ENCODE measurements at places on chromosomes 16 and 17.

DNA sequence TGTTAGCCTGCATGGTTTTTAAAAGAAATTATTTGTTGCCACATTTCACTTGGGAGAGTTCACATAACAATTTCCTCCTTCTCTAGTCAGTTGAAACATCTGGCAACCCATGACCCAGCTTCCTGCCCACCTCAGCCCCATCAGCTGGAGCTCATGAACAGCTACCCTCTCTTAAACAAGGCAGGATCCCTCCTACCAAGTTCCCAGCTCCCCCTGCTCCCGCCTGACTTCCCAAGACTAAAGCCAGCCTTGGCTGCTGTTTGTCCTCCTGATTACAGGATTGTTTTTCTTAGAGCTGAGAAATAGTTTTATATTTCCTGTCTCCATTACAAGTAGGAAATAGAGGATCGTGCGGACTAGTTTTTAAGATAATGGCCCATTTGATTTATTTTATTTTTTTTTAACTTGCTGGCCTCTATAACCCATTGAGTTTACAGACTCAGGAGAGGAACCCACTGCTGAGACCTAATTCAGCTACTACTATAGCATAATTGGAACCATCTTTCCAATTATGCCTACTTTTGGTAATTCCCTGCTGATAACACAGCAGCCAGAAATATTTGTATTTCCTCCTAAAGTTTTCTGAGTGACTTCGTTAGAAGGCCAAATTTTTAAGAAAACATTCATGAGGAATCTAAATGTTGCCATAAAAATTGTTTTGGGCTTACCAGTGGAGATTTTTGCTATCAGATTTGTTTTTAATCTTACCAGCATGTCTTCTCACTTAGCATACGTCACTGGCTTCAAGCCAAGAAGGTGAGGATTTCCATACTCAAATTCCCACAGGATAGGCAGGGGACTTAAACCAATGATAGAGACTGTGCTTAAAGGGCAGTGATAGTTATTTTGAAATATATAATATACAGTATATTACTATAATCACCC lies 90.0 kb downstream of the ELAC2 start:
- DNase-seq: no peak

- DNase-seq: peak; percentile 95
Measured at GRCh38 chr16:4474192-4474961, at the start of gene NMRAL1. Gene NMRAL1, minus strand, starts transcription at chr16:4474625. Its CDS starts 493 bp downstream, at chr16:4474132.

- no peak for DNase-seq
Measured at GRCh38 chr17:9886141-9886930, 18.7 kb downstream of the RCVRN start.

DNA sequence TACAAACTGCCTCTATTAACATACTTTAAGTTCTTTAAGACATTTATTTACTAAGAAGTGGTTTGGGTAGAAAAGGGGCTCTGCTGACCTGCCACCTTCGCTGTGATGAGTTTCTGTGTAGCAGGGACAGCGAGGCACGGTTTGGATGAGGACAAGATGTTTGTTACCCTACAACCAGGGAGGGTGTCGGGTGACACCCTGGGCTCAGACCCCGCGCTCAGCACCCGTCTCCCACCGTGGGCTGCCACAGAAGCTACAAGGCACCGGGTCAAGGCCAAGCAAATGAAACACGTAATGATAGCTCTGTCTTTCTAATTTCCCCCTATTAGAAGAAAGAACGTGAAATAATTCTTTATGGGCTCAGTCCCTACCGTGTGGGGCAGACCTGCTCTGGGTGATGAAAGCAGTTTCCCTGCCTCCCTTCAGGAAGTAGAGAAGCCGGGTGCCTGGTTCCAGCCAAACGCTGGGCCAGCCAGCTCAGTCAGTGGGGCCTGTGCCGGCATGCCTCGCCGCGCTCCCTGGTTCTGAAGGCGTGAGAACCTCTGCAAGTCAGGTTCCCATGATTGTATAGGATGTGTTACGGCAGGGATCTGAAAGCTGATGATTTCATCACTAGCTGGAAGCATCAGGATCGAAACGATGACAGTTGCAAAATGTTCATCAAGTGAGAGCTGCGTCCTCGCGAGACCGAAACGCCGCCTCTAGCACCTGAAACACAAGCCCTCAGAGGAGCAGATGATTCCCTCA lies 3.9 kb downstream of the ZNF750 start:
- no peak for DNase-seq

GRCh38 chr17:33977729-33978514 lies 277.2 kb upstream of the CCL2 start:
- DNase-seq: no peak

GRCh38 chr17:65637786-65638185 lies 76.3 kb upstream of the AXIN2 start:
- no peak for DNase-seq

GRCh38 chr16:35691057-35691456 lies 2231.6 kb downstream of the TP53TG3F start:
- DNase-seq: no peak

GRCh38 chr16:1712791-1713261 lies 6.8 kb downstream of the MAPK8IP3 start:
- no peak for DNase-seq

DNA sequence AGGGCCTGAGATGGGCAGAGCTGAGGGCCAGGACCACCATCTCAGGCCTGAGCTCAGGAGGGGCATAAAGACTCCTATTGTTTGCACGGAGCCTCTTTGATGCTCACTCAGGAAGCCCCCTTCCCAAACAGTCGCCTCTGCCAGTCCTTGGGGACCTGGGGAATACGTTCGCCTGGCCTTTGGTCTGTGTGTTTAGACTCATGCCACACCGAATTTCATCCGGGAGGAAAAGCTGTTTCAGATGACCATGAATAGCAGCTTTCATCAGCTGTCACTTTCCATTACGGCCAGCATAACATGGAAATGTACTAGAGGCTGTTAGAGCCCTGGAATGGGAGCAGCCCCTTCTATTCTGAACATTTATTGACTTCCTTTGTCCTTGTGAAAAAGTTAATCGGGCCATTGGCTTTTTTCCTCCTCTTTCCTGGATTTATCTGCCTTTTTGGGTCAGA lies 139.0 kb downstream of the HS3ST3A1 start:
- no peak for DNase-seq

- DNase-seq: no peak
Measured at GRCh38 chr17:79090443-79091225, 16.0 kb downstream of the ENGASE start.

GRCh38 chr17:56489980-56490379 lies 103.5 kb upstream of the NOG start:
- no peak for DNase-seq

DNA sequence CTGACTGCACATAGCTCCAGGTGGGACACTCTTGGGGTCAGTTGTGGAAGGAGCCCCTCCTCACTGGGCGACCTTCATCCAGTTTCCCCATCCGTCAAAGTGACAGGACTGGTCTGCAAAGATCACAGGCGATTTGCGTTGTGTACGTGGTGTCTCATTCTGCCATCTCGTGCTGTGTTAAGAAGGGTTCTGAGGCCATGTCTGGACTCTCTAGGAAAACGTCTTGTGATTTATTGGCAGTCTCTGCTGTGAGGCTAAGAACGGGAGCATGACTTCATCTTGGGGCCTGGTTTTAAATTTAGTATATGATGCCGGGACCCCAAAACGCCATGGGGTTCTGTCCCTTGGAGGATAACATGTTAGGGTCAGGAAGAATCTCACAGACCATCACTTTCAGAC lies 65.2 kb upstream of the CIBAR2 start:
- DNase-seq: no peak

All from GM13977 (cell line).